ENCODE measurements at places on chromosomes 4 and X.
A peak's percentile ranks its signal among the peaks of the same experiment; 100 is the strongest.

DNA sequence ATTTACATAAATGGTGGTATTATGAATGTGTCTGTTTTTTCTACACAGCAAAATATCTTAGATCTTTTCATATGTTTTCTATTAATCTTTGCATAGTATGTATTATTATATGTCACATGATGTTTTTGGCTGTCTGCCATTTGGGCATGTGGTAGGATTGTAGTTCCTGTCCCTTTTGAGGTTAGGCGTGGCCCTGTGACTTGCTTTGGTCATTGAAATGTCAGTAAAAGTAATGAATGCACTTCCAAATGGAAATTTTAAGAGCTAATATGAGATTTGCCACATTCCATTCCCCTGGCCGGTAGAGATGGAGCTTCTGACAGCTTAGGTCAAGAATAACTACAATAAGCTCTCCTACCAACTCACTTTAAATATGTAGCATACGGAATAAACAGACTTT, 45.1 kb downstream of the JADE3 start:
- DNase-seq: no peak

DNA sequence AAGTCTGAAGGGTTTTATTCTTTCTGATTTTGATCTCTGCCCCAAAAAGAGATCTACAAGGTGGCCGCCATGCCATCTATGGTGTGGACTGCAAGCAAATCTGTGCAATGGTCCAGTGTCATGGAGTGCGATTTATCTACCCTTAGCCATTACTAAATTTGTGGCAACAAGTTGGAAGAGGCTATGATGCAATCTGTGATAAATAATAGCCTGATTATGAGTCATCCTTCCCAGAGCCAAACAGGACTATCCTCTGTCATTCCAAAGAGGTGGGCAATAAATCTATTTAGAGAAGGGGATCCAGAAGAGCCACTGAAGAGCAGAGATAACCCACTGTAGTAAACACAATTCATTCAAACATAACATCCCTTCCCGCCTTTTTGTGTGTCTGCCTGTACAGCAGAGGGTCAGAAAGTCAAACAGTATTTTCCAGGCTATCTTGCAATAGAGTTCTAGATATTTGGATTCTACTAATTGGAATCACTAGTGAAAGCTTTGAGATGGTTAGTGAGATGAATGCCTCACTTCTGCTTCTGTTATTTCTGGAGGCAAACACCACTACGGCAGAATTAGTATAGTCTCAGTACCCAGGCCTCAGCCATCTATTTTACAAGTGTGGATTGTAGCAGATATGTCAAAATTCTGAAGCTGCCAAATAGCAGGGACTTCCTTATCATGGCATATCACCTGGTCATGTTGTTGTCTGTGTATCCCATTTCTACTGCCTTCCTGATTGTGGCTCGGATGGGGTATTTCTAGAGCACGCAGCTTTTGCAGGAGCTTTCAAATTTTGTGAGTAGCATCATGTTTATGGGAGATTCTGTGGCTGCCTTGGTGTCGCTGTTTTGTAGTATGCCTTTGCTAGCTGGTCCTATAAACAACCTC, 192.0 kb downstream of the SMIM20 start:
- no peak for DNase-seq

GRCh38 chr4:186900984-186901383, 177.3 kb upstream of the FAT1 start:
- DNase-seq: no peak

GRCh38 chr4:55906323-55906722, 42.4 kb upstream of the CEP135 start:
- DNase-seq: no peak

DNA sequence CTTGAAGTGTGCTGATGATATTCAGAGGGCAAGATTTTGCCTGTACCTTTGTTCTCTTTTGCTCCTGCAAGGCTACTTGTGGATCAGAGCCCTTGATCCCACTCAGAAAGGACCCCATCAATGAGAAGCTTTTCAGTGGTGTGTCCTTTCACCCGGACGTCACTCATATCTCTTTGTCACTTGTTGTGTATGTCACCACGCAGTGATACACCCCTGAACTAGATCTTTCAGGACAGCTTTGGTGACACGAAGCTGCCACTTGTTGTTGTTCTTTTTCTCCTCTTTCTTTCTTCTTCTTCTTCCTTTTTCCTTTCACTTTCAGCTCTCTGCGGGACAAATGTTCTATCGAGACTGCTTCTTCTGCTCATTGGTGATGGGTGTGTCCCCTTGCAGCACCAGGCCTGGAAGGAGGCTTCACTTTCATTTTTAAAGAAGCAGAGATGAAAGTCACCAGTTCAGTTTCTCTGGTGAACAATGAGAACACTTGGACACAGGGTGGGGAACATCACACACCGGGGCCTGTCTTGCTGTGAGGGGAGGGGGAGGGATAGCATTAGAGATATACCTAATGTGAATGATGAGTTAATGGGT, 83.6 kb downstream of the NBDY start:
- no peak for DNase-seq

GRCh38 chr4:24980064-24980690, 50.6 kb downstream of the LGI2 start:
- peak; percentile 83 for DNase-seq

- no peak for DNase-seq
Measured at GRCh38 chr4:165779950-165780670, 92.9 kb upstream of the TLL1 start.

GRCh38 chr4:38954727-38955126, 77.5 kb downstream of the TMEM156 start:
- DNase-seq: no peak

DNA sequence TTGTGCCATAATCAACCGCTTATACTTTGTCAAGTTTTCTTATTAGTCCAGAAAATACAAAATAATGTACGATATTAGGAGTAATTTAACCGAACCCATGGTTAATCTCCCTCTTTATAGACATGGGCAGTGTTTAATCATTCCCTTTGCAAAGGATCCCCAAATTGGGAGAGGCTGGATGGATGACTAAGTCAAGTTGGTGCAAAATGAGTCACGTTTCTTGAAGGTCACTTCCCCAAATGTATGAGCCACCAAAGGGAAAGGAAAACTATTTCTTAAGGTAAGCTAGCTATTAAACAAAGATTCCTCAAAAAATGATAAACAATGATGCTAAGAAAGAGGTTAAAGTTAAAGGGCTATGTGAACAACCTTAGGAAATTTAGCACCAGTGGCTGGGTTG, 17.5 kb downstream of the MAML3 start:
- peak; percentile 48 for DNase-seq

GRCh38 chrX:11470250-11470974, 177.2 kb downstream of the AMELX start:
- no peak for DNase-seq

DNA sequence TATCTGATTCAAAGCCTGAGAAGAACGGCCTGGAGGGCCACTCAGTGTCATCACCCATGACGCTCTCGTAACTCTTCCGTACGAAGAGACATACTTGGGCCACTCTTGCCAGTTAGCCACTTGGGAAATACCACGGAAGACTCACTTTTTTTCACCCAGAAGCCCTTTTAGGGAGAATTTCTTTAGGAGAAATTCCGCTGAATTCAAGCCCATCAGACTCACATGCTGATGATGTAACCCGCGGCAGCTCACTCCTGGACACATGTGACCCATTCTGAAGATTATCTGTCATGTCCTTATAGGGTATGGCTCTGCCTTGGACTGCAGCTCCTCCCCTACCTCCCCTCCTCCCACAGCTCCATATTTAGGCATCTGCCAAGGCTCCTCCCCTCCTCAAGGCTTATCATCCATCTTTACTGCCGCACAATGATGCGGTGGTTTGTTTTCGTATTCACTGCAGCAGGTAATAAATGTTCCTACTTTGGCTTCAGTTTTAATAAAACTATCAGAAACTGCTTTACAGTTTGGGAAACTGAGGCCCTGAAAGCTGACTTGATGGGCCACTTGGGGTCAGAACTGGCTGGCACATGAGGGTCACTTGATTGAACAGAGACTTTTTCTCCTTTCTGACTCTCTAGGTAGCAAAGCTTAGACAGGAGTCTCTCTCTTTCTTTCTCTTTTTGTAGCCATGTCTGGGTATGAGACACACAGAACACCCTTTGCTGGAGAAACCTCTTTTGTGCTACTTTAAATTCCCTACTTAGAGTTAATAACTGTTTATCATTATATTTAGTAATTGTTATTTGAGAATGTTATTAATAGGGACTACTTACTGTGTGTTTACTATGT, 42.1 kb downstream of the RHOH start:
- DNase-seq: peak; percentile 97

- peak; percentile 35 for DNase-seq
Measured at GRCh38 chrX:68433155-68433980, at the start of gene OPHN1. Gene OPHN1, minus strand, starts transcription at chrX:68433495. Its CDS starts 475 bp downstream, at chrX:68433020.

- no peak for DNase-seq
Measured at GRCh38 chr4:109662771-109663170, 40.5 kb downstream of the CASP6 start.

- no peak for DNase-seq
Measured at GRCh38 chr4:38684271-38684670, 20.3 kb downstream of the KLF3 start.

DNA sequence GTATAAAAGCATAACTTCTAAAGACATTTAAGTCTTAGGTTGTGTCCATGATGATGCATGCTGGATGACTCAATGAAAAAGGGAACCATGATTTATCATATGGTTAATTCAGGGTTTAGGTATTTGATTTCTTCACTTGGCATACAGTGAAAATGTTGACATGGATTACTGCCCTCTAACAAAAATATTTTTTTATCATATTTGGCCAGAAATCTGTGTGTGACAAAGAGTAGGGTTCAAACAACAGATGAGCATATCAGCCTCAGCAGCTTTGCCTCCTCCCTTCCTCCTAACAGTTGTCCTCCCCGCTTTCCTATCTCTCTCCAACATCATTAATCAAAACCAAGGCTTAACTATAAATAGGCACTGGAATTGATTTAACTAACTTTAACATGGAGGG, 46.3 kb downstream of the ARHGAP6 start:
- DNase-seq: no peak

DNA sequence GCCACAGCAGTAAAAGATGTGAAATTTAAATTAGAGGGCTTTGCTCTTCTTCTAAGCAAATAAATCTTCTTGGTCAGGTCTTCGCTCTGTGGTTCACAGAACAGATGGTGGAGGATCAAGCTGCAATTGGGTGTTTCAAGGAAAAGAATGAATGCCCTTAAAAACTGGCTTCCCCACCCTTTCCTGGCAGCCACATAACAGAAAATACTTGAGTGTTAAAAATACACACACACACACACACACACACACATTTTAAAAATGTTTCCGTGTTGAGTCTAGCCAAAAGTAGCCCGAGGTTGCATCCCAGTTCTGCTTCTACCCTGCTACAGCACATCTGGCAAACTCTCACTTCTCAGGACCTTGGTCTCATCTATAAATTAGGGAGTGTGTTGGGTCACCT, 56.7 kb upstream of the FGFBP2 start:
- DNase-seq: no peak

- no peak for DNase-seq
Measured at GRCh38 chr4:75845992-75846391, 56.3 kb downstream of the PPEF2 start.

- DNase-seq: no peak
Measured at GRCh38 chr4:66565801-66566200, 895.5 kb upstream of the EPHA5 start.

DNA sequence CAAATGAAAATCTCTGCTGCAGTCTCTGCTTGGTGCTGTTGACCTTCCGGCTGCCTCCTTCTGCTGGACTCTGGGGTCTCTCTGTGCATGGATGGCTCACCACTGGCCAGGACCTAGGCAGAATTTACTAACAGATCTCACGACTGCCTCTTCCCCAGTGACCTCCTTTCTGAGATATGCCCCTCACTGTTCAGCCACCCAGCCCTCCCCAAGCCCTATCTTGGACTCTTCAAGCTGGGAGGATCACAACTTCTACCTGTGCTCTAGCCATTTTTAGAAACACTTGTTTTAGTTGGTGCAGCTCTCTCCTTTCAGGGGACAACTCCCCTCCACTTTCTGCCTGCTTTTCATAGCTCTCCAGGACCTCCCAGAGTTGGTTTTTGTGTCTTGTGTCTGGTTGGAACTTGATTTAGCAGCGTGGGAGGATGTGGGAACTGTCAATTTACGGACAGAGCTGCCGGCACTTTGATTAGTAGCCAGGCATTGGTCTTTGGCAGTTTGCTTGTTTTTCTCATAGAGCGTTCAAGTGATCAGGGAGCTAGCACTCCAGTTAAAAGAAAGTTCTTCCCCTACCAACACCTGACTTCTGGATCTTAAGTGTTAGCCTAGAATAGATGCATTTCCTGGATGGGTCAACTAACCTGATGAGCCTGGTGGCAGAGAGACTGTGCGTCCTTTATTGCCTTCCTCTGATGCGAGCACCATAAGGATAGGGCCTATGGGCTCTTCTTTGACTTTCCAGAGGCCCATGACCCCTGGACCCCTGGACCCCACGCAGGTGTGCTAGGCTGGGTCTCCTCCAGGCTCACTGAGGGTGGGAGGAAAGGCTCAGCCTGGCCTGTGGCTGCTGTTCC, 6.5 kb downstream of the RGS12 start:
- DNase-seq: no peak

DNA sequence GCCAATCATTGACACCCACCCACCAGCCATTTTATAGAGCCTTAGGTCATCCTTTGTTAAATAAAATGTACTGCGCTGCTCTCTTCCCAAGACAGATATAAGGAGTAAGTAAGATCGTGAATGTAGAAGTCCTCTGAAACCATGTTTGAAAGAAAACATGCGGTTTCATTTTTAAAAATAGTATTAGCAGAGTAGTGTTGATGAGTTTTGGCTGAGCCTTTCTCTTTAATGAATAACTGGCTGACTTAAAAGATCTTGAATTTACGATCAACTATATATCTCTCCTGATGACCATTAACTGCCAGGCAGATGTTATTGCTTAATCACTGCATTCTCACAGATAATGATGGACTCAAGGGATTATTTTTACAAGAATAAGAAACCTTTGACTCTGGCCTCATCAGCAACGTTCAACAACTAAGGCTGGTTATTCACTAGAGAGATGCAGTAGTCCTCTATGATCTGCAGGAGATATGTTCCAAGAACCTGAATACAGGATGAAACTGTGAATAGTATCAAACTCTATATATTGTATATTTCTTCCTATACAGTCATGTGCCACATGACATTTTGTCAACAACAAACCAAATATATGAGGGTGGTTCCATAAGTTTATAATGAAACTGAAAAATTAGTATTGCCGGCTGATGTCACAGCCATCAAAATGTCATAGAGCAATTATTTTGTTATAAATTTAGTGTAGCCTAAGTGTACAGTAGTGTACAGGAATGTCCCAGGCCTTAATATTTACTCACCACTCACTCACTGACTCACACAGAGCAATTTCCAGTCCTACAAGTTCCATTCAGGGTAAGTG, 80.8 kb downstream of the FAM13A start:
- DNase-seq: no peak

DNA sequence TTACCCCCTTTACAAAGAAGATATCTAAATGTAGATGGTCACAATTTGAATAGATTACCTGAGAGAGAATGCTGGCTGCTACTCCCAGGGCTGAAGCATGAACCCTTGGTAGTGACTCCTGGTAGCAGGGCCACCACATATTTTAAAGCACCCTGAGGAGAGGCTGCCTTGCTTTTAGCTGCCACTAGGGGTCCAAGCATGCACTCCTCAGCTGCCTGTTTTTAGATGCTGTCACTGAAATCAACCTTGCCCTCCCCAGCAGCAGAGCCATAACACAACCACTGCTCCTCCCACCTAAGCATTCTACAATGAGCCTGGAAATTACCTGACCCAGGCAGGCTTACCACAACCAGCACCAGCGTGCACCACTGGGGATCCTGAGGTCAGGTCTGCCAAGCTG, 850.9 kb downstream of the FAM133A start:
- no peak for DNase-seq

GRCh38 chrX:113510586-113510985, 670.0 kb upstream of the AMOT start:
- DNase-seq: no peak

GRCh38 chr4:4994312-4995097, 24.8 kb downstream of the CYTL1 start:
- DNase-seq: no peak

Measured in Kasumi-1 (cell line).